ENCODE measurements at places on chromosomes 4 and X.

DNA sequence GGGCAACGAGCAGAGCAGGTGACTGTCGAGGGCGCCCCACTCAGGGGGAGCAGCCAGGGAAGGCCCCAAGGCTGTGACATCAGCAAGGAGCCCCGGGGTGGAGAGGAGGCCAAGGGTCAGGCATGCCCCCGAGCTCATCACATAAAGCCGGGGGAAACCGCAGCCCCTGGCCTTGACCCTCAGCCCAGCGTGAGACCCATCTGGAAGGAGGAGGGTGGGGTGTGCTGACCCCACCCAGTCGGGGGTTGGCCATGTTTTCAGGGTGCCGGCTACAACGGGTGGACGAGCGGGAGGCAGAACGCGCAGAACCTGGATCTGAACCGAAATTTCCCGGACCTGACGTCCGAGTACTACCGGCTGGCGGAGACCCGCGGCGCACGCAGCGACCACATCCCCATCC lies 13.9 kb downstream of the CPZ start:
- DNase-seq = no peak

DNA sequence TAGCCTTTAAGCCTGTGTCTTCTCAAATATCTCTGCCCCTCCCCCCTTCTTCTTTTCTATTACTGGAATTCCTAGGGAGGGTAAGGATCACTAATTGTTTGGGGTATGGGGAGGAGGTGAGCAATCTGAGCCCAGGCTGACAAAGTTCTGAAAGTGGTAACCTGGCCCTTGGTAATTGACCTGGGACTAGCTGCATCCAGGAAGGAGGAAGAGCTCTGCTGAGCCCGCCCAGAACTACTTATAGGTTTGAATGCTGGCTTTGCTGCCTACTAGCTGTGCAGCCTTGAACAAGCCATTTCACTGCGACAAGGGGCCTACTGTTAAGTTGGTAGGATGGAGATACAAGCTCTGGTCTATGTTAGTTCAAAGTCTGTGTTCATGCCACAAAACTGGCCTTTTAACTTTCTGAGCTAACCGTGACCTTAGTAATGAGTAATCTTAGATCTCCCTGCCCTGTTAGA lies 37.8 kb downstream of the DGKK start:
- DNase-seq = no peak

DNA sequence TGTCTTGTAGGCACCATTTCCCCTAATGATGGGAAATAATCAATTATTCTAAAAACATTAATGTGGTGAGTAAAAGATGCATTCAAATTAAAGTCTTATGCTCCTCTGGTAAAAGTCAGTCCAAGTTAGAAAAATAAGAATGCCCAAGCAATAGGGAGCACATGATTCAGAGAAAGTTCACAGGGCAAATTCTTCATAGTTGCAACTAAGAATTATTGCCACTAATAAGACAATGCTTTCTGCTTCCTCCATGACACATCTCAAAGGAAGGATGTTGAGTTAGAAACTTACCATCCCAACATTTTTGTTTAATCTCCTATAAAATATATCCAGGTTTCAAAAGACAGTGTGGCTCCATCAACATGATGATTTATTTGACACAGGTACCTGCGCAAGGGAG lies 26.3 kb downstream of the PHOX2B start:
- no peak for DNase-seq

DNA sequence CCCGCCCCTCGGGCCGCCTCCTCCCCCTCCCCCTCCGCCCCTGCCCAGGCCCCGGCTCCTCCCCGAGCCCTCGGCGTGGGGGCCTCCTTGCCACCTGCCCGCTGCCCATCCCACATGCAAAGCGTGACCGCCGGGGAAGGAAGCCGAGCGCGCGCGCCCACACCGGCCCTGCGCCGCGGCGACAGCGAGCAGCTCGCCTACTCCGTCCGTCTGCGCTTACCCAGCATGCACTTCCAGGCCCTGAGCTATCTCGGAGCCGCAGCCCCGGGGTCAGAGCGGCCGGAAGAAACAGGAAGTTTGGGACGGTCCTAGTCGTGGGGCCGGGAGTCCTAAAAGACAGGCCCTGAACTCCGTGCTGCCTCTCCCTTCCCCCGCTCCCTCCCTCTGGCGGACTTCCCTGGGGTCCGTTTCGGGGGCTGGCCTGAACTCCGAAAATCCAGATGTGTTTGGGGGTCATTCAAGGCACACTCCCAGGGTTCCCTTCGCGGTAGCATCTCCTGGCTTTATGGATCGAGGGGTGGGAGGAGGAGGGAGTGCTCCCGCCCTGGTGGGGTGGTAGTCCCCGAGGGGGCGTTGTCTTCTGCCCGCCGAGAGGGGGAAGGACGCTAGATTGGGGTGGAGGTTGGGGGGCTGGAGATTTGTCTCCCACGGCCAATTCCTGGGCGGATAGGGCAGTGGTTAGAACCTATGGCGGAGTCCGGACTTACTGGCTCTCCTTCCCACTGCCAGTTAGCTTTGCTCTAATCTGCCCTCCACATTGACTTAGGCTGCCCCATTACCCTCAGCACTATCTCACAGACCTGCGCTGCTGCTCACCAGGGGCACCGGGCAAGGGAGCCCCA lies 25.0 kb upstream of the BCORL1 start:
- peak; percentile 29 for DNase-seq

- DNase-seq = no peak
Measured at GRCh38 chr4:131488772-131489171, 1660.3 kb upstream of the PCDH10 start.

GRCh38 chr4:13654162-13654797 lies 26.8 kb upstream of the BOD1L1 start:
- DNase-seq = peak; percentile 70

- DNase-seq = no peak
Measured at GRCh38 chr4:142728233-142728632, 117.9 kb downstream of the INPP4B start.

GRCh38 chr4:67393699-67394281 lies 151.5 kb downstream of the CENPC start:
- no peak for DNase-seq

- peak; percentile 8 for DNase-seq
Measured at GRCh38 chr4:26175006-26175786, 145.6 kb upstream of the RBPJ start.

- DNase-seq = no peak
Measured at GRCh38 chrX:13763489-13763888, 28.9 kb downstream of the OFD1 start.

DNA sequence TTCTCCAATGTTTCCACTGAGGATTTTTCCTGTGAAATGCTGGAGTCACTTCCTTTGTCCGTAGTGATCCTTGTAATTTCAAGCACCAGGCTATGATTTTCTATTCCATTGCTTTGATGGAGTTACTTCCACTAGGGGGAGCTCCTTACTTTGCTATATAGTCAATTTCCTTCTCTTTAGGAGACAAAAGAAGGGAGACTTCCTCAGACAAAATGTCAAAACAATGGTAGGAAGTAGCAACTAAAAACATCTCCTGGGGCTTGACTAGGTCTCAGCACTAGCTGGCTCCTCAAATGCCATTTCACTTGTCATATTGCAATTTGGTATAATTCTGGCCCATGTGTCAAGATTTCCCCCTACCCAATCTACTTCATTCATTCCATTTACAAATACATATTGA lies 24.1 kb downstream of the ZCCHC12 start:
- DNase-seq = peak; percentile 51

- DNase-seq = no peak
Measured at GRCh38 chr4:2648159-2648814, 107.8 kb downstream of the TNIP2 start.

DNA sequence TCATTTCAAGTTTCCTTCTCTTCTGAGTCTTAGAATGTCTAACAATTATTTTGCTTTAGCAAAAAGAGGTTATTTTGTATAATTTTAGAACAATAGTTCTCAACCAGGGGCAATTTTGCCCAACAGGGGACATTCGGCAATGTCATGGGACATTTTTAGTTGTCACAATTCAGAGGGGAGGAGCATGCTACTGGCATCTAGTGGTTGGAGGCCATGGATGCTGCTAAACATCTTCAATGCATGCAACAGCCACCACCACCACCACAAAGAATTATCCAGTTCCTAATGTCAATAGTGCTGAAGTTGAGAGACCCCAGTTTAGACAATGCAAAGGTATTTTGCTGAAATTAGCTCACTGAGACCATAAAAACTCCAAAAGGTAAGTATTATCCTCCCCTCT lies 122.5 kb downstream of the ARHGAP6 start:
- no peak for DNase-seq

- no peak for DNase-seq
Measured at GRCh38 chr4:55036405-55036804, 89.0 kb downstream of the KDR start.

GRCh38 chrX:119726900-119727555 lies 31.4 kb upstream of the SOWAHD start:
- peak; percentile 44 for DNase-seq

DNA sequence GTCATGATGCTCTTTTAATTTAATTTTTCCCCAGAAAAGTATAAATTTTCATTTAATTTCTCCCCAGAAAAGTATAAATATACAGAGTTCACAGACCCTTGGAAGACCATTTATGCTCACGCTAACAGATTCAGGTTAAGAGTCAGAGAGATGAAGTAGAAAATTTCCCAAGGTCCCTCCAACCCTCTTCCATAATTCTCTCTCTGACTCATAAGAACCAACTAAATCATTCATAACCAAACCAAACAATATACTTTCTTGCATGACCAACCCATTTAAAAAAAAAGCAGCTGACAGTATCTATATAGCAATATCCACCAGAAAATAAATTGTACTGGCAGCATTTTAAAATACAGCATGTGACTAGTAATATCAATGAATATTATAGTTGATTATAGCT lies 3.9 kb downstream of the KLHL8 start:
- no peak for DNase-seq

GRCh38 chr4:155591738-155592143 lies 74.9 kb upstream of the GUCY1A1 start:
- no peak for DNase-seq

- no peak for DNase-seq
Measured at GRCh38 chr4:41989994-41990364, 351 bp upstream of the SLC30A9 start.

DNA sequence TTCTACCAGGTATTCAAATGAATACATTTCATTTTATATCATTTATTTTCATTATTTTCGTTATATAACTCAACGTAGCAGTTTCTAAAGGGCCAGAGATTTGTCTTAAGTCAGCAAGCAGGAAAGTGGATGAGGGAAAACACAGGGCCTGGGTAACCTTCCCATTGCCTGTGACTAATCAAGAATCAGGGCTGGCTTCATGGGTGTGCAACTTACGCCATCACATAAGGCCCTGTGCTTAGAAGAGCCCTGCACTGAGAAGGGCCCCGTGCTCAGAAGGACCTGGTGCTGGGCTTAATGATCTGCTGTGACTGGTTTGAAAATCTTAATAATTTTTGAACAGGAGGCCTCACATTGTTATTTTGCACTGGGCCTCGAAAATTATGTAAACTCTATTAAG lies 65.4 kb upstream of the FAM9C start:
- no peak for DNase-seq

GRCh38 chrX:45845142-45845541 lies 644.5 kb upstream of the DIPK2B start:
- no peak for DNase-seq

DNA sequence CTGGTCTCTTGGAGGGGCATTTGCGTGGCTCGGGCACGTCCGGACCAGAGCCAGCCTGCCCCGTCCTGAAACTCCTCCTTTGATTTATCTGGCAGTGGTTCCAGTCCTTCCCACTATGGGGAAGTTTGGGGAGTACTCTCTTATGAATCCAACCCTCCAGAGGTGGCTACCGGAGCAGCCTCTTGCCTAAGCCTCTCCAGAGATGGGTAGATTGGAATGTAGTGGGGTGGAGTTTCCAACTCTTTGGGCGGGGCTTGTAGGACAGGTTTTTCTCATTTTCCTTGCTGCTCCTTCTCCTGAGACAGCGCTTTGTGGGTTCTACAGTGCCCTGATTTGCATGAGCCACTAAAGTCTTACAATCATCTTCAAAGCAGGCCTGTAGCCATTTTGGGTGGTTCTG lies 60.1 kb upstream of the XAGE1B start:
- no peak for DNase-seq

DNA sequence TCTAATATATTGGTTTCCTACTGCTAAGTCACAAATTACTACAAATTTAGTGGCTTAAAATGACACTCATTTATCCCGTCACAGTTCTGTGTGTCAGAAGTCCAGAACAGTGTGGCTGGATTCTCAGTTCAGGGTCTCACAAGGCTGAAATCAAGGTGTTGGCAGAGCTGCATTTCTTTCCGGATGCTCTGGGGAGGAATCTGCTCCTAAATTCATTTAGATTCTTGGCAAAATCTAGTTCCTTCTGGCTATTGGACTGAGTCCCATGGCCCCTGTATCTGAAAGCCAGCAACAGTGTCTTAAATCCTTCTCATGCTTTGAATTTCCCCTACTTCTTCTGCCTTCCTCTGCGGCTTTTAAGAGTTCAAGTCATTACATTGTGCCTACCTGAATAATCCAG lies 103.1 kb upstream of the BMP3 start:
- DNase-seq = no peak

- no peak for DNase-seq
Measured at GRCh38 chrX:149572743-149573142, 14.5 kb downstream of the MAGEA9B start.

GRCh38 chr4:22688236-22688635 lies 4.5 kb upstream of the GBA3 start:
- no peak for DNase-seq

- DNase-seq = no peak
Measured at GRCh38 chrX:138127314-138127713, 561.4 kb downstream of the ZIC3 start.

DNA sequence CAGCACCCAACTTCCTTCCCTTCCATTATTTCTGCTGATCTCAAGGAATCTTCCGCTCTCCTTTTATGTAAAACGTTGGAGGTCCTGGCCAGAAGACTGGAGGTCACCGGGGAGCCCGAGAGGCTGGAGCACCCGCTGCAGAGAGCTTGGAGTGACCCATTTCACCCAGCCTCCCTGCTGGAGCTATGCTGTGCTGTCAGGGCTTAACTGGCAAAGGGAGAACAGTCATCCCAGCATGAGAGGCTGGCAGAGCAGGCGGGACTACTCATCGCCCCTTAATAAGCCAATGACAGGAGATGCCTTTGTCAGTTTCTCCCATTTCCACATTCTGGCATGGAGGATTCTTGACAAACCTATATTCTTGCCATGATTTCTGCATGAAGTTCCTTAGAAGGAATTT lies 98.9 kb downstream of the GATB start:
- no peak for DNase-seq

GRCh38 chrX:53321230-53321942 lies 40.0 kb upstream of the IQSEC2 start:
- DNase-seq = no peak

GRCh38 chr4:183250831-183251230 lies 69.2 kb downstream of the CLDN22 start:
- no peak for DNase-seq

DNA sequence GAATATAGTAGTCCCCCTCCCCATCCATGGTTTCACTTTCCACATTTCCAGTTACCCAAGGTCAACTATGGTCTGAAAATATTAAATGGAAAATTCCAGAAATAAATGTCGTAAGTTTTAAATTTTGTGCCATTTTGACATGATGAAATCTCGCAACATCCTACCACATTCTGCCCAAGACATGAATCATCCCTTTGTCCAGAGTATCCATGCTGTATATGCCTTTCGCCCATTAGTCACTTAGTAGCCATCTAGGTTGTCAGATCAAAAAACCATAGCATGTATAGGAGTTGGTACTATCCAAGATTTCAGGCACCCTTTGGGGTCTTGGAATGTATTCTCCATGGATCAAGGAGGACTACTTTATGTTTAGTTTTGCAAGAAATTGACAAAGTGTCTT lies 8.3 kb downstream of the PRRG1 start:
- no peak for DNase-seq

Data from CD4-positive, CD25-positive, alpha-beta regulatory T cell (primary cell).